Activated CD4-positive, alpha-beta T cell treated with anti-CD3 and anti-CD28 coated beads, Interleukin-2, amount 50 U/mL, for 1 hour (primary cell): ENCODE measurements at places on chromosomes 11 and 22.

DNA sequence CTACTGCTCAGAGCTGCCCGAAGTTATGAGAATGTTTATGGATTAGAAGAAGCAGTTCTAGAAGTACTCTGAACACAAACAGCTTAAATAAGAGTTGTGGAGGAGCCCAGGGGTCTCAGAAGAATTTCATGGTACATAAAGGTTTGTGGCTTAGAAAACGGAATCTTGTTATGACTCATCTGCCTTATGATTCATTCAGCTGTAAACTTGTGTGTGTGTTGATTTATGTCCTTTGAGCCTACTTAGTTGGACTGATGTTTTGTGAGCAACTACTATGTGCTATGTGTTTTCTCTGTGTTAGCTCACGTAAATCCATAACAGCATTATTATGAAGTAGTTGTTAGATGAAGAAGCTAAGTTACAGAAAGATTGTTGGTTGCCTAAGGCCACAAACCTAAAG lies 203.7 kb downstream of the PGR start:
- DNase-seq: no peak

GRCh38 chr11:61049859-61050258 lies 52.4 kb upstream of the CD5 start:
- DNase-seq: no peak

DNA sequence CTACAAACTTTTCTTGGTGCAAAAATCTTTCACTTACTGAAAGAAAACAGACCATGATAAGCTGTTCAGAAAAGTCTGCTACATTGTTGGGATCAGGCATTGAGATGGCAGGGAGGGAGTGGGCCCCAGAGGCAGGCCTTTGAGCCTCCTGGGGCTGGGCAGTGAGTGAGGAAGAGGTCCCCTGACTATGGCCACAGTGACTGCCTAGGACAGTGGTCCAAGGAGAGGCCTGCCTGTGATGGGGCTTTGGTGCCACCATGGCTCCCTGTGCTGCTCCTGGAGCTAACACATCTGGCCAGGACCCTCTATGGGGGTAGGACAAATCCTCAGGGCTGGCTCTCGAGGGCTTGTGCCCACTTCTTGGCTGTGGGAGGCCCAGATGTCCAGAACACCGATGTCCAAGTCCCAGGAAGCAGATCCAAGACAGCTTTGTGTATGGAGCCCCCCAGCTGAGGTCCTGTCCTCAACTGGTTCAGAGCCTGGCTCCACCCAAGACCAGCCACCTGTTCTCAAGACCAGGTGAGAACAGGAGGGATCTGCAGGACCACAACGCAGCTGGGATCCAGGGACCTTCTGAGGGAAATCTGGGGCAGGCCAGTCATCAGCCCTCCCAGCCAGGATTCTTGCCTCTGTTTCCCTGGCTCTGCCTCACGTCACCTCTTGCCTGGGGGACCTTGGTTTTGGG lies 36.9 kb downstream of the PPM1F start:
- no peak for DNase-seq

DNA sequence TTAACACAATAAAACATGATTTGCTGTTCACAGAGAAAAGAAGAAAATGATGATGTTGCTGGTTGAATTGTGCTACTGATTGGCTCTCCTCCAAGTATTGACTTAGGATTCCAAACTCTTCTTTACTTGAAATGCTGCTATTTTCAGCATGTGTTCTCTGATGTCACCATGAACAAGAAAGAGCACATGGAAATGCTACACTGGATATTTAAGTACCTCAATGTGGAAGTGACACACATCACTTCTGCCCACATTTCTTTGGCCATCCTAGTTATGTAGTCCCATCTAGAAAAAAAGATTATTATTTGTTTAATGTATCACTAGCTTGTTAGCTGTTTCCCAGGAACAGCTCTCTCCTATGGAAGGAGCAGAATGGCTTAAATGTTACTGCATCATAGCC lies 27.2 kb downstream of the OR52B2 start:
- DNase-seq: no peak

DNA sequence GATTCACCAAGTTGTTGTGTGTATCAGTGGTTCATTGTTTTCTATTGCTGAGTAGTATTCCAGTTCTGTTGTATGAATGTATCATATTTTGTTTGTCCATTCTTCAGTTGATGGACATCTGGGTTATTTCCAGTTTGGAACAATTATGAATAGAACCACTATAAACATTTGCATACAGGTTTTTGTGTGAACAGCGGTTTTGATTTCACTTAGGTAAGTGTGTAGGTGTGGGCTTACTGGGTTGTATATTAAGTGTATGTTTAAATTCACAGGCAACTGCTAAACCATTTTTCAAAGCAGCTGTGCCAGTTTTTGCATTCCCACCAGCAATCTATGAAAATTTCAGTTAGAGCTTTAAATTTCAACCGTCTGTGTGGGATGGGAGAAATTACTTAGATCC lies 217.8 kb downstream of the NELL1 start:
- DNase-seq: no peak

GRCh38 chr11:10678101-10678500 lies 15.5 kb downstream of the IRAG1 start:
- no peak for DNase-seq

DNA sequence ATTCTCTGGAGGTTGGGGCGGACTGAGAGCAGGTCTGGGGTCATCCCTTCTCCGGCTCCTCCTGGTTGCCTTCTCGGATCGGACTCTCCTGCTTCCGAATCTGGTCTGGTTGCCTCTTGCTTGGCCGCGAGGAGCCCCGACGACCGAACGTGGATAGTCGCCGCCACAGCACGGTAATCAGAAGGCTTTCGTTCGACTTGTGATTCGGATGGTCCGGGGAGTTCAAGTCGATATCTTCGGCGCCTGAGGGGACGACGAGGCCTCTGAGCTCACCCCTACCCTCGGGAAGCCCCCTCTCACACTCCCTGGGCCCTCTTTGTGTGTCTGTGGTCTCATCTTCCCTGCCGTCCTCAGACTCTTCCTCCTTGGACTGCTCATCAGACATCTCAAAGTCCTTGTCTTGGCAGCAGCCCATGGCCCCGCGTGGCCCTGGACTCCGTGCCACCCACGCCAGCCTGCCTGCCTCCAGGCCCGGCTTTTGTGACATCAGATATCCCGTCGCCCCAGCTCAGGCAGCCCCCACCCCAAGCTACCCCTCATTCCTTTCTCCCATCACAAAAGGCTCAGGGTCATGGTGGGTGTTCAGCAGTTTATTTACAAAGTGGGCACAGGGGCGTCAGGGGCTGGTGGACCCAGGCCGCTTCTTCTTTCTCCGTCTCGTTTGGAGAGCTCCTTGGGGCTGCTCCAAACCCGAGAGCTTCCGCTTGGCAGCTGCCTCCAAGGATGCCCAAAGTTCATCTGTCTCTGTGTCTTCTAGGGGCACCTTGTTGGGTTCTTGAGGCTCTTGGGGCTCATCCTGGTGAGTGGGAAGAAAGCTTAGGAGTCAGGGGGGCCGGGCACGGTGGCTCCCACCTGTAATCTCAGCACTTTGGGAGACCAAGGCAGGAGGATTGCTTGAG lies at the start of gene TEX54:
TSS of gene TEX54 (minus strand) at position 506 of the 899 bp plus-strand sequence.
- no peak for DNase-seq

DNA sequence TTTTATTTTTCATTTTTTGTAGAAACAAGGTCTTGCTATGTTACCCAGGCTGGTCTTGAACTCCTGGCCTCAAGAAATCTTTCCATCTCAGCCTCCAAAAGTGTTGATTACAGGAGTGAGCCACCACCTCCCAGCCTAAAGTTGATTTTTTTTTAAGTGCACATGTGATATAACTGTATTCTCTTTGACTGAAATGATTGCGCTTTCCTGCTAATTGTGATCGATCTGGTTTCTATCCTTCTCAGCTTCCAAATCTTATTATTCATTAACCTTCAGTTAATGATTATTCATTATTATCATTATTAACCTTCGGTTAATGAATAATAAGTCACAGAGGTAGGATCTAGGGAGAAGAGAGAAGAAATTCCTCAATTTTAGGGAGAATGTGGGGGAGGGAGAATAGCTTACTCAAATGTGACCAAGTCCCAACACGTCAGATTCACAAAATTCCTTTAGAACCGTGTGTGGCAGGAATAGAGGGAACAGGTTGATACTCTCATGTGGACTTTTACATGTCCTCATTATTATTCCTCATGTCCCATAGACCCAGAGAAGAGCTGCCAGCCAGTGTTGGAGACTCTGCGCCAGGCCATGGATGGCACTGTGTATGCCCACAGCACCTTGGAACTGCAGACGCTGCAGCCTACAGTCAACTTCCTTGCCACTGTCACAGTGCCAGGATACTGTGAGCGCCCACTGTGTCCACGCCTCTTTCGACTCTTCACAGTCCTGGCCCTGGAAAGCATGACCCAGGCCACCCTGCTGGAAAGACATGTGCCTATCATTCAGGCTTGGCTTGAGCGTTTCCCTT lies 47.1 kb downstream of the RRP8 start:
- DNase-seq: no peak

DNA sequence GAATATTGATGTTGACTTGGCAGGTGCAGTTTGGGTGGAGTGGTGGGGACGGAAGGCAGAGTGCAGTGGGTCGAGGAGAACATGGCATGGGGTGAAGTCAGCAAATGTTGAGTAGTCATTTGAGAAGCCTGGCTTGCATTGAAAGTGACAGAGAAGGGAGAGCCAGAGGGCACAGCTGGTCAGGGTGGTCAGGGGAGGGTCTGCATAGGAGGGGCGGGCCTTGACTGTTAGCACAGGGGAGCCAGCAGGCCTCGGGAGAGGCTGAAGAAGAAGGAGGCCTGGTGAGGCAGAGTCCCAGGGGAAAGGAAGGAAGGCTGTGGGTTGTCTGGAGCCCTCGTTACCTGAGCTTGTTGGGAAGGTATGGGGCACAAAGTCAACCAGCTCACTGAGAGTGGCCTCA lies 230.8 kb upstream of the TBCEL start:
- DNase-seq: no peak

- DNase-seq: no peak
Observed at GRCh38 chr11:46978005-46978491, 41.5 kb downstream of the CSTPP1 start.

DNA sequence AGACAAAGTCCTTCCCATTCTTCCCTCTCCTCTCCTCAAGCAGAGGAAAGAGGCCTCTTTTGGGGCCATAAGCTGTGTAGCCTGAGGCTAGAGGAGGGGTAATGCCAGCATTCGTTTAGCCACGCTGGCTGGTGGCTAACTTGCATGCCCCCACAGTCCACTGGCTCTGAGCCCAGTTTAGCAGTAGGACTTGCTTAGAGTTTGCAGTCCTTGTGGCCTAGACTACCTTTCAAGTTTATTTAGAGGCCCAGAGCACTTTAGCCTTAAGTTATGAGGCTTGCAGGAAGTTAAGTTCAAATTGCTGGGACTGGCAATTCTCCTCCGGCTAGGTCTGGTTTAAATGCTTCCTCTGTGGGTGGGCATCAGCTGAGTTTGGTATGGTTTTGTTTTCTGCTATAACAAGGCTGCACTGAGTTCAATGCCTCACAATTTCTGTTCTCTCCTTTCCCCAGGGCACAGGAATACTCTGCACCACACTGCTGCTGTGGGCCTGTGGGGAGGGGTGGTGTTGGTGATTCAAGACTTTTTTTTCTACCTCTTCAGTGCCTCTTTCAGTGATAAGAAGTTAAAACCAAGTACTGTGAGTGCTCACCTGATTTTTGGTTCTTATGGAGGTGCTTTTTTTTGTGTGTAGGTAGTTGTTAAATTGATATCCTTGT lies 281.0 kb upstream of the C11orf87 start:
- no peak for DNase-seq

- DNase-seq: no peak
Observed at GRCh38 chr11:72954860-72955259, 140.6 kb downstream of the ATG16L2 start.

GRCh38 chr11:126669416-126669815 lies 313.9 kb downstream of the ST3GAL4 start:
- no peak for DNase-seq

GRCh38 chr22:36649066-36649465 lies 54.5 kb downstream of the CACNG2 start:
- DNase-seq: no peak

DNA sequence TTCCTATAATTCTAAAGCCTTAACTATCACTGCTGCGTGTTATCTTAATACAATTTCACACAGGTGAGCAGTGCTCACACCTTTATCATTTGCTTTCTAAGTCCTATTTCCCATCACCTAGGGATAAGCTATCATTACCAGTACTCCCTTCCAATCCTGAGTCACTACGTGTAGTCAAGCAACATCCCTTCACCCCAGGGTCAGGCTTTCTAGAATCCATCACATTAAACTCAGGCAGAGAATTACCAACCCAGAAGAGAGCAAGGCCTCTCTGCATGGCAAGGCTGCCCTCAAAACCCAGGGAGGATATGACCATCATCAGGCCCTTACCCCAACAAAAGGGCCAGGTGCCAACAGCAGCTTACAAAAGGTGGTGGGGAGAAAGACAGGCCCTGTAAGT lies 9.8 kb downstream of the PACSIN2 start:
- no peak for DNase-seq

GRCh38 chr11:7457211-7457610 lies 28.1 kb upstream of the OLFML1 start:
- DNase-seq: no peak

DNA sequence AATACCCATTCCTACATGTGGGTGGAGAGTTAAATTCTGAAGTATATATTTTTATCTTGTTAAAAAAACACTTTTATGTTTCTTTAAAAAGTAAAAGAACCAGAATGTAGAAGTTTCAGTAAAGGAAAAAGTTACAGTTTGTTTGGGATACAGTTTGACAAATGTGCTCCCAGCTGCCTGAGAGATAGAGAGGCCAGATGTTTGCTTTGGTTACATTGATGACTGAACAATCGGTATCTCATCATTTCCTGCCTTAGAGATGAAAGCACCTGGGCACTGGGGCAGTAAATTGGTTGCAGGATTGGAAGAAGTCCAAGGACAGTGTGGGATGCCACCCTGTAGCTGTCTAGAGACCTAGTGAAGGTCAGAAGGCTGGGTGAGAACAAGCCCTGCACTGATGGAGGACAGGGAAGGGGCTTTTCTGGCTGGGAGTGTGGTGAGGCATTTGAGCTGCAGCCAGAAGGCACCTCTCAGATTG lies 16.6 kb downstream of the MED15 start:
- DNase-seq: peak; percentile 23

GRCh38 chr11:40360206-40360798 lies 1099.2 kb downstream of the LRRC4C start:
- no peak for DNase-seq

- no peak for DNase-seq
Observed at GRCh38 chr11:77438487-77438886, 35.4 kb downstream of the PAK1 start.

DNA sequence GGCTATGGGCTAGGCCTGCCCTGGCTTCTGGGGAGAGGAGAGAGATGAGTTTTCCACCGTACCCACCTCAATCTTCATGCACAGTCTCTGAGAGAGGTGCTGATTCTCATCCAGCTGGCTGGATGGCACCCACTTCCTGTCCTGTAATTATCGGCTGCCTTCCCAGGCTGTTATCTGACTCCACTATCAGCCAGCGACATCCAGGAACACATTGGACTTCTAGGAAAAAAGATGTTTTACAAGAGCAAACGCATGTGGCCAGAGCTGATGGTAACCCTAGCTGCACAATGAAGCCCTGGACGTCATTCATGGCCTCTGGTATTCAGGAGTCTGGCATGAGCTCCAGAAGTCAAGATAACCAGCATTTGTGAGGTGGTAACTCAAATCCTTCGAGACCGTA lies 137.4 kb downstream of the EHF start:
- DNase-seq: no peak
